Mammary epithelial cell (primary cell): ENCODE measurements at places on chromosomes 5 and 9.

DNA sequence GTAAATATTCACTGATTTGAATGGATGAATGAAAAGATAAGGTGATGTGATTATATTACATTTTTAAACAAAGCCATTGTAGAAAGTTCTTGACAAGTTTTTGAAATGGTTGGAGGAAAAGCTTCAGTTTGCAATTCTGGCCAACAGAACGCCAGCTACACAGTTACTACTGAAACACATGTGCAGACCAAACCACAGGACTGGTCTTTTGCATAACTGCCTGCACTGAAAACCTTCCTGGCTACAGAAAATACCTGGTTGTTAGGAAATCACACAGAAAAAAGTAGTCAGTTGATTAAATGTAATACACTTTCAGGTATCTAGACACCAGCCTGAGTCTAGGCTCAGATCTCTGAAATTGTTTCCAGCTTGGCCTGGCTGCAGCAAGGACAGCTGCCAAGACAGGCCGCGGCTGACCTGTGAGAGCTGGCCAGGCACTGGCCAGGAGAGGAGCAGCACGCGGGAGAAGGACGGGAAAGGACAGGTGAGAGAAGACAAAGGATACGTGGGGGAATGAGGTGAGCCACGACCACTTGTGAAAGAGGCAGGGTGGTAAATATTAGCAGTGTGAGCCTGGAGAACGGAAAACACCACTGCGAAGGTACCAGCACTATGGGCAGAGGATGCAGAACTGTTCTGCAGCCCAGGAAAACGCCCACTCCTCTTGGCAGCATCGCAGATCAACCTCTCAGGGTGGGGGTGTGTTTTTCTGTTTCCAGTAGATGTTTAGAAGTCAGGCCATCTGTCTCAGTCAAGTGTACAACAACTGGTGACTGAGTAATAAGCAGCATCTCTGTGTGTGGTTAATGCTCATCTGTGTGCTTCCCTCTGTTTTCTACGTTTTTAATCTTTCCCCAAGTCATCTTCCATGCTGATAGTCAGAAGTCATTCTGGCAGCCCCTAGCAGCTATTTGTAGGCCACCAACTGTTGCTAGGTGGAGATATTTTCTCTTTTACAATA lies 137.4 kb downstream of the SCAMP1 start:
- no peak for DNase-seq

- no peak for DNase-seq
Observed at GRCh38 chr9:5894237-5894959, 3.7 kb downstream of the MLANA start.

- peak; percentile 66 for DNase-seq
Observed at GRCh38 chr5:111411301-111411700, 101.0 kb downstream of the STARD4 start.

DNA sequence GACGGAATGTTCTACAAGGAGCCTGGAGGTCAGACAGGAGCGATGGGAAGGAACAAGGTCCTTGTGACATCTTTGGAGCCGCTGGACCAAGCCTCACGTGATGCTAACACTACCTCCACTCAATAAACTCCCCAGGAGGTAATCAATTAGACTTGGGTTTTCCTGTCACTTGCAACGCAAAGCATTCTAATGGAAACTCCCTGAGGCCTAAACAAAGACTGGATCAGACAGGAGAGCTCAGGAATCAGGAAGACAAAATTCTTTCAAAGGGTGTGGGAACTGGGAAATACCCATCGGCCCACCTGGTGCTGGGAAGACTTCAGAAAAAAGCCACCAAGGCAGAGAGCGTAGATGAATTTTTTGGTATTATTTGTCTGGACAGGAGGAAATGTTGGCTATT lies 22.3 kb upstream of the UNC5A start:
- peak; percentile 29 for DNase-seq
